ENCODE measurements at places on chromosomes 3 and 15.

DNA sequence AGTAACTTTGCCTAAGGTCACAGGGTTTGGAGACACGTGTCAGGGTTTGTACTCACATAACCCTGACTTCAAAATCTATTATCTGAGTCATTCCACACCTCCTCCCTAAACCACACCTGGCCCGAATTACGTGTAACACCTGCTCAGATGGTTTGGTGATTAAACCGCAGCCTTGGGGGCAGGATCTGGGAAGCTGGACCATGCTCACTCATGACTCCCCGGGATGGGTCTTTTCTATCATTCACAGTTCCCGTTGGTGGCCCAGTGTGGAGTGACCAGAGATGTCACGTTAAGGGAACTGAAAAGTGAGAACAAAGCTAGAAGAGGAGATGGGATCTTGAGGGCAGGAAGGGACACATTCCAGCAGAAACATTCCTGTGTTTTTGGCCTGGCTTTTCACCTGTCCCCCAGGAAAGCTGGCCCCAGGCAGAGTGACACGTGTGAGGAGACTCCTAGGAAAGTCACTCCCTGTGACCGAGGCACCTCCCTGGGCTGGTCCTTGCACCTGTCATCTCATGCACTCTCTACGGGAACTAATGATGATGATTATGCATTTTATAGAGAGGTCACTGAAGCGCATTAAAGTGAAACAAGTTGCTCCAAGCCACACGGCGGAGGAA, 75.4 kb upstream of the POMGNT2 start:
- DNase-seq: peak; percentile 37

DNA sequence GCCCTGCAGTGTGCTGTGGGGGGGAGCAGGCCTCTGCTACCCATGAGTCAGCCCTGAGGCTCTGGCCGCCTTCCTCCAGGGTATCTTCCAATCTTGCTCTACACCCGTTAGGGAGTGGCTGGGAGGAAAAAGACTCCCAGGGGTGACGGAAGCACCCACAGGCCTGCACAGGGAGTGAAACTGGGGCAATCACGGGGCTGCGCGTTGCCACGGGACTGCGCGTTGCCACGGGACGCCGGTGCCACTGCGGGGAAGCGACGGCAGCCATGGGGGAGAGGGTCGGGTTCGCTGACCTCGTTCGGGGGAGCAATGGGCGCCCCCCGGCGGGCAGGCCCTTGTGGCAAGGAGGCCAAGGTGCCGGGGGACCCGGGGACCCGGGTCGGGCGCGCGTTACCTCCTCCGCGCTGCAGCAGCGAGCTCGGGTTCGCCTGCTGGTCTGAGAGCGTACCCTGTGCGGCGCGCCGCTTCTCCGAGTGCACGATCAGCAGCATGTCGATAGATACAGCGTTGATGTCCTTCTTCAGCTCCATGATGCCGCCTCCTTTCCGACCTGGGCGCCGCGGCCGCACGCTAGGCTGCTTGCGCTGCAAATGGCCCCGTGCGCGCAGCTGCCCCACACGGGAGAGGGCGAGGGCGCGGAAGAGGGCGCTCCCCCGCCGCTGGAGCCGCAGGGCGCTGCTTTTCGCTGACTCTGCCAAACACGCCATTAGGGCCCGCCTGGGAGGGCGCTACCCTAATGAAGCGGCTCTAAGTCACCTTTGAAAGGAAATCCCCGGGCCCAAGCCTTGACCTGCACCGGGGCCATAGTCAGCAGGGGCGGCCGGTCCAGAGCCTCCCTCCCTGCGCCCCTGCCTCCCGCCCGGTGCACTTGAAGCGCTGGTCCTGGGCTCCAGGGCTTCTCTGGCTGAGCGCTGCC, at the start of gene KY:
Gene KY, minus strand, starts transcription at position 592 of the 916 bp plus-strand sequence. Its CDS starts 62 bp downstream, at position 530.
- DNase-seq: no peak

- no peak for DNase-seq
These were observed 115.7 kb downstream of the TLE3 start for GRCh38 chr15:69982037-69982436.

GRCh38 chr3:95343767-95344166, 1280.9 kb downstream of the NSUN3 start:
- no peak for DNase-seq

- no peak for DNase-seq
These were observed 85.9 kb upstream of the PLXNA1 start for GRCh38 chr3:126896968-126897367.

DNA sequence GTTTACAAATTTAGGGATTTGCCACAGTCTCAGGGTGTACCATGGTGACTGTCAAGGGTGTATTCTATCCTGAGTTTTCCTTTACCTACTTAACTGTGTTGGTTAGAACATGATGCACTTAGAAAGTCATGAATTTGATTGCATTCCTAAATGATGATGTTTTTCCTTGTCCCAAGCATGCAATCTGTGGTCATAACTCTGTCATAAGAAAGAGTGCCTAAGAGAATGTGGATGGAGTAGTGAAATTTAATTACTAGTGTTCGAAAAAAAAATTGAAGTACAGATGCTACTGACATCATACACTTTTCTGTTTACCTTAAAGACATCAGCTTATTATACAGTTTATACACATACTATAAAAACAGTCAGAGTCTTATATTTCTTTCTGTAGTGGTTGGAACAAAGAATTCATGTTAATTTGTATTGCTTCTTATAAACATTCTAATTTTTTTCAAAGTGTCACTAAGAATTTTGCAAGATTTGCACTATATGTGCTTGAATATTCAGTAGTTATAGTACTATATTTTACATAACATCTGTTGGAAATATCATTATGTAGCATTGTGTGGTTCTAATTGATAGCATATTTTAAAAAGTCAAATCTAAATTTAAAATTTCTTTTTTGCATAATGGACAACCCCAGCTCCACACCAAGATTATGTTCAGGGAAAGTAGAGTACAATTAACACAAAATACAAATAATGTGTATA, 231.3 kb upstream of the KCNMB2 start:
- DNase-seq: no peak

- peak; percentile 67 for DNase-seq
These were observed at the start of gene NMNAT3 for GRCh38 chr3:139677388-139678155. TSS of gene NMNAT3 (minus strand) at chr3:139677972. CDS start at chr3:139627724, 50,248 bp downstream.

GRCh38 chr15:52481915-52482314, 46.8 kb downstream of the MYO5A start:
- peak; percentile 32 for DNase-seq

DNA sequence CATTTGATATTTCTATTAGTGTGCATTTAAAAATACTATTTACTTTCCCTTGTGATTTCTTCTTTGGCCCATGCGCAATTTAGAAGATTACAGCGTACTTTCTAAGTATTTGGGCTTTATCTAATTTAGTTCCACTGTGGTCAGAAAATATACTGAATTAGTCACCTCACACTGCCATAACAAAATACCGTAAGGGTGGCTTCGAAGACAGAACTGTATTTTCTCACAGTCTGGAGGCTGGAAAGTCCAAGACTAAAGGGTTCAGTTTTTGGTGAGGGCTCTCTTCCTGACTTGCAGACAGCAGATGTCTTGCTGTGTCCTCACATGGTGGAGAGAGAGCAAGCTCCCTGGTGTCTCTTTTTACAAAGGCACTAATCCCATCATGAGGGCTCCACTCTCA, 286.2 kb downstream of the ADAMTSL3 start:
- DNase-seq: no peak

- no peak for DNase-seq
These were observed 131.8 kb downstream of the TPRG1 start for GRCh38 chr3:189303584-189303983.

DNA sequence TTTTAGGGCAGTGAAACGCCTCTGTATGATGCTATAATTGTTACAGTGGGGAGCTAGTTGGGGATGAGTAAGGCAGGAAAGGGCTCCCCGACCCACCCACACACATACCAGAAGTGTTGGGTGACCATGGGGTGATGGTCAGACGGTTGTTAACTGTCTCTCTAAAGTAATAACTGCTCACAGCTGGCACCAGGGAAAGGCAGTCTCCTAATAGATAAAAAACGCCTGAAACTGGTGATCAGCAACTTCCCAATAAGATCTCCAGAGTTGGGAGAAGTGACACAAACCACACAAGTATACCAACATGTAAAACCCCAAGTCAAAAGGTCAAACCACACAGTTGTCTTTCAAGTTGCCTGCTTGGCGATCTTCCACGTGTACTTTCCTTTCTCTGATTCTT, 346.5 kb upstream of the CNTN4 start:
- no peak for DNase-seq

DNA sequence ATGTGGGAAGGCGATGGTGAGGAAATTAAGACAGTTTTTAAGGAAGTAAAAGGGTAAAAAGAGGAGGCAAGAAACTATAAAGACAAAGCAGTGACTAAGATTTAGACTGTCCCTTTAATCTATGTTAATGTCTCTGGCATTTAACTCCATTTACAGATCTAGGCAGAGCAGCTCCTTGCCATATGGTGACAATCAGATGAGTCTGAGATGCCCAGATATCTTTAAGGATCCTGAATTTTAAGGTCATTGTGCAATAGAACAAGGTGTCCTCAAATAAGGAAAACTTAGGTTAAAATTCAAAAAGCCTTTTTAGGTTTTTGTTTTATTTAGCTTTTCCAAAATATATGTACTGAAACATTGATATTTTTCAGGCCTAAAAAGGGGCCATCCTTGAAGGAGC, 24.1 kb downstream of the RASGRP1 start:
- no peak for DNase-seq

DNA sequence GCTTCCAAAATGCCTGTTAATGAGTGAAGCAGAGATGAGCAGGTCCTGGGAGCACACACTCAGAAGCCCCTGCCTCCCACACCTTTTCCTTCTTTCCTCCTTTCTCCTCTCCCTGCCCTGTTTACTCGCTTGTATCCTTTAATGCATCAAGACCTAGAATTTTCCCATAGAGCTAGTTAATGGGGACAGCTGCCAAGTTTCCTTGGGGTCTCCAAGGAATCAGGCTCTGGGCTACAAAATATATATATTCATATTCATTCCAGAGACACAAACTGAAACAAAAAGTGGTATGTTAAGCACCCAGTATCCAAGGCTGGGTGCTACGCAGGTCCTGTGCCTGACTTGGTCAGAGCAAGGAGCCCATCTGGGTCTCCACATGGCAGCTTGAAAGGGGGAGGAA, 235.6 kb downstream of the MYRIP start:
- DNase-seq: no peak

DNA sequence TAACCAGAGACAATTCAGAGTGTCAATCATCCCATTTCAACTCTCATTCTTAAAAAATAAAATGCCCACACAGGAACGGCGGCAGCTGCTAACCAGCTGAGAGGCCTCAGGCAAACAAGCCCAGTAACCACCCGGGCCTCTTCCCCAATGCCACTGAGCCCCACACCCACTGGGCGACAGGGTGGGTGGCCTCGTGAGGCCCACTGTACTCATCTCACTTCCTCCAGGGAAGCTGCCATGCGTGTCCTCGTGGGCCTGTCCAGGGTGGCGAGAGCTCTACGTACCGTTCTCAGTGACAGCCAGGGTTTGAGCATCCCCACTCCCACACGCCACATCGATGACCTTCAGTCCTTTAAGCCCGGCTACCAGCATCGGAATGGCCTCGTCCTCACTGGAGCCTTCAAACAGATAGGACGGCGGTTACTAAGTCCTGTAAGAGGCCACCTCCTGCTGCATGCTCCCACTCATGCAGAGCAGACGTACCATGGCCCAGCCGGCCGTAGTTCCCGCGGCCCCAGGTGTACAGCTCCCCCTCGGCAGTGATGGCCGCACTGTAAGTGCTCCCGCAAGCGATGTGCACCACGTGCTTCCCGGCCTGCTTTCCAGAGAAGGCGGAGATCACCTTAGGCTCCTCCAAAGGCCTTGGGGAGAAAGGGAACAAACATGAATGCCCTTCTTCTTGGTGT, 56.5 kb downstream of the HERC2 start:
- DNase-seq: no peak

DNA sequence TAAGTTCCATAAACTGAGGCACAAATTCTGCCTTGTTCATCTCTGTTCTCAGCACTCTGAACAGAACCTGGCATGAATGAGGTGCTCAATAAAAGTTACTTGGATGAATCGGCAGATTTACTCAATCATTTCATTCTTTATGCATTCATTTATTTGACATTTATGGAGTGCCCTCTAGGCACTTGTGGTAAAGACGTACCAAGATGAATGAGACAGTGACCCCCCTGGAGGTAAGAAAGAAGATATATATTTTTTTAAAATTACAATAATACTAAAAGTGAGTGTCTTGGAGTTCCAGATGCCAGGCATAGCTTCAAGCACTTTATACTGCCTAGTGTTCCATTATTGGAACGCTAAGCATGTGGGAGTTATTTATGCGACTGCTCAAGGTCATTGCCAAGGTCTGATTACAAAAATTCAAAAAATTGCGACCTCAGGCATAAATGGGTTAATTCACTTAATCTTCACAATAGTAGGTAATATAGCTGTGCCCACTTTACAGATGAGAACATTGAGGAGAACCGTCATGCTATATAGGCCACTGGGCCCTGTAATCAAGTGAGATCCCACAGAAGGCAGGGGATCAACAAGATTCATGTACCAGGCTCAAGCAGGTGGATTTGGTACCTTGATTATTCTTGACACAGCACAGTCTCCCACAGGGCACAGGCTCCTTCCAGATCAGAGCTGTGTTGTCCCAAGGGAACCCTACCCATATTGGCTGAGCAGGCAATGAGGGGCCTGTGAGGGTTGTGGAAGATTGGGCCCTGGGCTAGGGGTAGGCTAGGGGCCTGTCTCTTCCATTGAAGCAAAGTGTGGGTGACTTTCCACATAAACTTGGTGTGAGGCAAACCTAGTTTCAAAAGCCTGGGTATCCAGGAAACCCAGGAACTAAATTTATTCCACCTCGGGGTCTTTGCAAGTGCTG, 10.7 kb downstream of the XIRP1 start:
- DNase-seq: no peak

DNA sequence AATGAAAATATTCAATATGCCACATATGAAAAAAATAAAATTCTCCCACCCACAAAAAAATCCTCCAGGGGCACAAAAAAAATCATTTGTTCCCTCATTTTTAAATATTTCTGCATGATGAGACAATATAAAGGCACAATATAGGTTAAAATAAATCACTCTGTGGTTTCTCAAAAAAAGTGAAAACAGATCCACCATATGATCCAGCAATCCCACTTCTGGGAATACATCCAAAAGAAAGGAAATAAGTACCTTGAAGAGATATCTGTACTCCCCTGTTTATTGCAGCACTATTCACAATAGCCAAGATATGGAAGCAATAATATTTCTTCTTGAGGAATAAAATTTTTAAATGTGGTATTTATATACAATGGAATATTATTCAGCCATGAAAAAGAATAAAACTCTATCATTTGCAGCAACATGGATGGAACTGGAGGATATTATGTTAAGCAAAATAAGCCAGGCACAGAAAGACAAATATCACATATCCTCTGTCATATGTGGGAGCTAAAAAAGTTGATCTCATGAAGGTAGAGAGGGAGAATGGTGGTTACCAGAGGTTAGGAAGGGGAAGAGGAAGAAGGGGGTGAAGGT, 1.5 kb downstream of the ATP8B4 start:
- no peak for DNase-seq

GRCh38 chr15:77720173-77720572, 87.5 kb upstream of the LINGO1 start:
- no peak for DNase-seq

GRCh38 chr3:173410436-173410835, 12.9 kb downstream of the NLGN1 start:
- DNase-seq: no peak

- DNase-seq: no peak
These were observed 2.2 kb upstream of the PGPEP1L start for GRCh38 chr15:99009741-99010330.
